ENCODE measurements at places on chromosomes 4 and X.

- no peak for DNase-seq
These were observed 15.3 kb downstream of the RAB33B start for GRCh38 chr4:139469216-139469615.

GRCh38 chrX:117854806-117855205 is 261.8 kb downstream of the KLHL13 start:
- DNase-seq: no peak

- no peak for DNase-seq
These were observed 29.3 kb downstream of the BEND4 start for GRCh38 chr4:42123071-42123644.

- no peak for DNase-seq
These were observed 83.8 kb upstream of the RASGEF1B start for GRCh38 chr4:81555489-81555888.

- DNase-seq: no peak
These were observed 205.9 kb upstream of the VCX start for GRCh38 chrX:7637066-7637465.

DNA sequence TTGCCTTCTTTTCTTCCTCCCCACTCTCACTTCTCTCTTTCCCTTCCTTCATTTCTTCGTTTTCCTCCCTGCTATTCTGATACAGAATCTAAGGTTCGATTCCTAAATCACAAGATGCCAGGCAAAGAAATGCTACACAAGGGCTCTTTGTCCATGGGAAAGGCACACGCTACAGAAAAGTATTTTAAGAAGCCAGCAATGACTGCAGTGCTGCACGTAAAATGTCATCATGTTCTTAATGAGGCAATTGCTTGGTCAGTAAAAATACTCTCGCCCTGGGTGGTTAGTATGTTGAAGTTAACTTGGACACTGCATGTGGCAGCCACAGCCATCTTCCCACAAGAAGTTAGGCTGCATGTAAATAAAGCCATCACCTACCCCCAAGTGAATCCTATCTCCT is 178.4 kb downstream of the DHX15 start:
- DNase-seq: no peak

DNA sequence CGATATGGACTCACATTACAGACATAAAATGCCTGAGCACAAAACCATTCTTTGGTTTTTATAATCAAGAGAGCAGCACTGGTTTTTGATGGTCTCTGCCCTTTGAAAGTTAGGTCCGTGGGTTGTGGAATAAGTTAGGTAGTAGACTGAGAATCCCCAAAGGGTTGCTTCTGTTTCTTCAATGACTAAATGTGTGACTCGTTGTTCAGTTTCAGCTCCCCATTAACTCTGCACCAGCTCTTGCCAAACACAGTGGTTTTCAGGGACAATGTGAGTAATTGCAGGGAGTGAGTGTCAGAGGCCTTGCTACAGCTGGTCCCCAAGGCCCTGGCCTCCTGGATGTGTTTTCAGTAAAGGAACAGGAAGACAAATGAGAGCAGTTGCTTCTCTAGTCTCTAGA is 24.8 kb downstream of the SMIM20 start:
- peak; percentile 85 for DNase-seq

DNA sequence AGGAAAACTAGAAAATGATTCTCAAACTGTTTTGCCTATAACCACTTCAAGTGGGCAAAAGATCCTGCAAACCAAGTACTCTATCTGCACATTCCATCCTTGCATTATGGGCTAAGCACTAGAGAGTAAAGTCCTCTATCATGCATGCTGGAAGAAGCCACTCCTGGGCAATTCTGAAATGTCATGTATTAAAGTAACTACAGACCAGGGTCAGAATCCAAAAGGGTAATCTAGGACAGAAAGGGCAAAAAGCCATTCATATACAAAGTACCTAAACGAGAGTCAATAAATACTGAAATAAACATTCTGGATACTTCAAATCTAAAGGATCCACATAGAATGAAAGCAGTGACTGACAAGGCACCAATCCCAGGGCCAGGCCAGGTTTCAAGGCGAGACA is 1.0 kb downstream of the SNX12 start:
- DNase-seq: no peak

GRCh38 chr4:137702512-137702911 is 170.2 kb upstream of the PCDH18 start:
- DNase-seq: no peak

- peak; percentile 28 for DNase-seq
These were observed 8.3 kb upstream of the HOPX start for GRCh38 chr4:56689201-56689969.

All from fibroblast of skin of back (primary cell).